Activated CD8-positive, alpha-beta memory T cell treated with anti-CD3 and anti-CD28 coated beads, Interleukin-2, amount 10 ng/mL, durations not matched to agents 7 days and 5 days (primary cell): ENCODE measurements at places on chromosomes 12 and 14. TPM values are rescaled to one million over a fixed set of nuclear protein-coding genes. Genes with fewer than 3 reads are reported as not detected.

GRCh38 chr12:10771132-10771733, 31.2 kb downstream of the TAS2R7 start:
- DNase-seq: no peak
- H3K27ac ChIP-seq: no peak overlapping the region

DNA sequence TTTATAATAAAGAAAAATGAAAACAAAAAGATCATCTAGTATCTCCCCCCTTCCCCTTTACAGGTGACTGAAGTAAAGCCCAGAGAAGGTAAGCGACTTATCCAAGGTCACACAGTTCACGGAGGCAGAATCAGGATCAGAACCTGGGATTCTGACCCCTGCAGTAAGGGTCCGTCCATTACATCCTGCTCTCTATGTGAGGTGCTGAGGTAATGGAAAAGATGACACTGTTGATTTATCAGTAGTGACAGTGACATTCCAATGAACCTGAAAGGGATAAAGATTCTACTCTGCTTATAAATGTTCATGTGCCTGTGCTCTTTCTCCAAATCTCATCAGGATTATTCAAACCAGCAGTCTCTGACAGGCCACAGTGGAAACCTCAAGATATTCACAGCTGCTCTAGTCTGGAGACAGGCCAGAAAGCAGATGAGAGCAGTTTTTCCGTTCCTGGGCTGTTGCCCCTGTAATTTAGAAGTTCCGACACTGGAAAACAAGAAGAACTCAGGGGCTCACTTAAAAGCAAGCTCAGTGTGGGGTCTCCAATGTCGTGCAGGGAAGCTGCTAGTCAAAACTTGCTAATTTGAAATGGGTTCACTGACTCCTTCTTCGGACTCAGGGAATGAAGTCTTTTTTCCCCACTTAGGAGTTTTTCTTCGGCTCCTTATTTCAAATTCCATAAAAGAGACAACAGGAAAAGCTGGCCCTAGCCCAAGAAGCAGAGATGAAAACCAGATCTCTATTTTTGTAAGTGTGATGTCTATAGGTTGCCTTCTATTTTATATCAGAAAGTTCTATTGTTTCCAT, 131.8 kb upstream of the EEA1 start:
- H3K4me1 ChIP-seq: peaks cover 14% of the 10 kb centered on the region
- no peak for DNase-seq
- no peaks in the 10 kb centered on the region for H3K36me3 ChIP-seq

DNA sequence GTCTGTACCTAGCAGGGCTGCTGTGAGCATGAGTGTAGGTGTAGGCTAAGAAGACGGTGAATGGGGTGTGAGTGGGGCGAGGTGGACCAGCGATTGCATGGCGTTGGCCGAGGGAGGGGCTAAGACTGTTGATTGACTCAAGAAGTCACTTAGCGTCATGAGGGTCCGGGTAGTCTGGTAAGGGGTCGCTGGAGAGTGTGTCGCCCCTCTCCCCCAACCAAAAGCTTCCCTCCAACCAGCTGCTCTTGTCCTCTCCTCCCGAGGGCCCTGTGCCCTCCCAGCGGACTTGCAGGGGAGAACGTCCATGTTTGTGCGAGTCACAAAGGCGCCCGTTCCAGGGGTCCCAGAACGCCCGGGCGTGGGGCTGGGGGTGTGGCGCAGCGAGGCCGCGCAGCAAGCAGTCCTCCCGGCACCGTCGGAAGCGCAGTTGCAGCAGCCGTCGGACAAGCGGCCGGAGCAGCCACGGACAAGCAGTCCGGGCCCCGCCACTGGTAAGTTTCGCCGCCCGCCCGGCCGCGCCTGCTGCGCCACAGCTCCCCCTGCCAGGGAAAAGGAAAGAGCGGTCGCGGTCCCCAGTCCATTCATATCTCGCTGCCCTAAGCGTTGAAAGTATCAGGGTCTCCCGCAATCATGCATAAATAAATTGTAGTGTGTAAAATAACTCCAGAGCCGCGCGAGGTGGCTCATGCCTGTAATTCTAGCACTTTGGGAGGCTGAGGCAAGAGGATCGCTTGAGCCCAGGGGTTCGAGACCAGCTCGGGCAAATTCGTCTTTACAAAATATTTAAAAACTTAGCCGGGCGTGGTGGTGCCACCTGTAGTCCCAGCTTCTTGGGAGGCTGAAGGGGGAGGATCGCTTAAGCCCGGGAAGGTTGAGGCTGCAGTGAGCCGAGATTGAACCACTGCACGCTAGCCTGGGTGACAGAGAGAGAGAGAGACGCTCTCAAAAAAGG, at the start of gene CCDC63:
TSS of gene CCDC63 (plus strand) at position 373 of the 952 bp plus-strand sequence. CDS start 5,968 bp downstream, outside the sequence.
- H3K36me3 ChIP-seq: no peaks in the 10 kb centered on the region
- H3K27ac ChIP-seq: no peak within 1 kb of the TSS
- peak; percentile 46 for DNase-seq
- peaks cover 8% of the 10 kb centered on the region for H3K4me1 ChIP-seq
- H3K27me3 ChIP-seq: peaks cover 60% of the 10 kb centered on the region
- peak within 1 kb of the TSS; percentile 41 for H3K4me3 ChIP-seq

HIGD1C gene
- not detected for total RNA-seq

RECQL gene
- total RNA-seq: 87.6 TPM

SLC2A14 gene
- 0.38 TPM for total RNA-seq

ADAM20 gene
- total RNA-seq: 0.53 TPM

KRT78 gene
- not detected for total RNA-seq
